CD4-positive, alpha-beta T cell (primary cell): ENCODE measurements at places on chromosomes 3 and 15.

- no peak for DNase-seq
Observed at GRCh38 chr3:122405015-122405414, 10.8 kb downstream of the WDR5B start.

- DNase-seq, result peak; percentile 34
Observed at GRCh38 chr15:55277116-55277564, 12.5 kb downstream of the RAB27A start.

- DNase-seq, result no peak
Observed at GRCh38 chr15:41605566-41605965, 46.6 kb downstream of the TYRO3 start.

- DNase-seq, result peak; percentile 36
Observed at GRCh38 chr3:188400494-188401243, 246.7 kb downstream of the LPP start.

DNA sequence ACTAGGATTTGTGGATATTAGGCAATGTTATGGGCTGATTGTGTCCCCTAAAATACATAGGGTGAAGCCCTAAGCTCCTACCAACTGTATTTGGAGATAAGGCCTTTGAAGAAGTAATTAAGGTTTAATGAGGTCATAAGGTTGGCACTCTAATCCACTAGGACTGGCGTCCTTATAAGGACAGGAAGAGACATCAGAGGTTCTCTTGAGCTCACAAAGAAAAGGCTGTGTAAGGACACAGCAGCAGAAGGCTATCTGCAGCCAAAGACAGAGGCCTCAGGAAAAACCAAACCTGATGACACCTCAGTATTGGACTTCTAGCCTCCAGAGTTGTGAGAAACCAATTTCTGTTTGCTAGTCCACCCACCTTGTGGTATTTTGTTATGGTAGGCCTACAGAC, 416.7 kb downstream of the ZBTB20 start:
- DNase-seq, result no peak

- no peak for DNase-seq
Observed at GRCh38 chr3:101811875-101812274, 32.9 kb downstream of the NXPE3 start.

GRCh38 chr3:177430653-177431052, 233.4 kb upstream of the TBL1XR1 start:
- no peak for DNase-seq

GRCh38 chr3:15321349-15321748, 11.0 kb downstream of the SH3BP5 start:
- no peak for DNase-seq

- DNase-seq, result no peak
Observed at GRCh38 chr15:81740416-81740815, 305.4 kb downstream of the MEX3B start.

DNA sequence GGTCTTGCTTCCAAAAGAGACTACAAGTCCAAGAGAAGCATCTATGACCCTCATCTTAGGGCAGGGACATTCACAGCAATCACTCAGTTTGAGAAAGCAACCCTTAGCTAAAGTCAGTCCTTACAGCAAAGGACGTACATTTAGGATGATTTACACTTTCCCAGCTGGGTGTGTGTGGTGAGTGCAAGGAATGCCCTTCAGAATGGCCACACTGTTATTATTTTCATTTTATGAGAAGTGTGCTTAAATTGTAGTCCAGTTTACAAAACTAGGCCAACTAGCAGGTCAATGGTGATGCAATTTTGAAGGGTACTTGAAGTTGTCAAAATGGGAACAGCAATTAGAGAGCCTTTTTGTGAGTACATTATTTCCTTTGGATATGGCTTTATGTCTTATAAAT, 26.0 kb upstream of the CCK start:
- DNase-seq, result no peak

GRCh38 chr3:71570546-71570945, 13.0 kb downstream of the FOXP1 start:
- no peak for DNase-seq

DNA sequence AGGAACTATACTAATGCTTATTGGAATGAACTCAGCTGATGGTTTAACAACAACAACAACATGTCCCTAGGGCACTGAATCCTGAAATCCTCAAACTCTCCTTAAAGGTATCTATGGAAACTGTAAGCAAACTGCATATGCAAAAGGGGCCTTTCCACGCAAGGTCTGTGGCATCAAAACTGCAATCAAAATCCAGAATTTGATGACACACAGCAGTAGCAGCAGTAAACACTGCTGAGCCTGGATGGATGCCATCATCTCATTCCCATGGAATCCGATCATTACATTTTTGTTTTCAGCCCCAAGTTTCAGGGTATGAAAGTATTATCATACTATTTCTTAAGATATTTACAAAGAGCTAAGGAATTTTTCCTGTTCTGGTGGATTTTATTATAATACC, 399.7 kb downstream of the VPS13C start:
- no peak for DNase-seq

DNA sequence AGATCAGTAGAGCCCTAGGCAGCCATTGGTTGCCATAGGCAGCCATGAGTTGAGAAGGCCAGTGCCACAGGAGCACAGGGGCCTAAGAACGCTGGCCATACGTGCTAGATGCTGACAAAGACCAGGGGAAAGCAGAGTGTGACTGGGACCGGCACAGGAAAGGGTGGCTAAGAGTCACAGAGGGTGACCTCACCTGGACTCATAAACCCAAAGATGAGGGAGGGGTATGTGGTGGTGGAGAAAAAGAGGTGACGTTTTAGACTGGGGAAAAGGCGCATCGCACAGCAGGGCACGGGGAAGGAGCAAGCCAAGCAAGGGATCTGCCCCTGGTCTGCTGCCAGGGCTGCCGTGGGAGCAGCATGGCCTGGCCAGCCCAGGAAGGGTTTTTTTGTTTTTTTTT, 122.5 kb downstream of the VGLL4 start:
- DNase-seq, result no peak

- DNase-seq, result no peak
Observed at GRCh38 chr15:97684249-97684648, 276.3 kb upstream of the ARRDC4 start.

- no peak for DNase-seq
Observed at GRCh38 chr15:82571722-82572222, 31.5 kb upstream of the RPS17 start.

- no peak for DNase-seq
Observed at GRCh38 chr3:4805662-4806061, 173.6 kb upstream of the BHLHE40 start.

- no peak for DNase-seq
Observed at GRCh38 chr3:85081191-85081906, 122.6 kb downstream of the CADM2 start.

- DNase-seq, result no peak
Observed at GRCh38 chr3:172711454-172711795, 558 bp upstream of the NCEH1 start.

GRCh38 chr3:46222435-46223161, 14.5 kb upstream of the CCR1 start:
- no peak for DNase-seq

- DNase-seq, result no peak
Observed at GRCh38 chr3:24519368-24520100, 24.9 kb upstream of the THRB start.

- DNase-seq, result no peak
Observed at GRCh38 chr3:34106879-34107278, 308.4 kb downstream of the PDCD6IP start.

DNA sequence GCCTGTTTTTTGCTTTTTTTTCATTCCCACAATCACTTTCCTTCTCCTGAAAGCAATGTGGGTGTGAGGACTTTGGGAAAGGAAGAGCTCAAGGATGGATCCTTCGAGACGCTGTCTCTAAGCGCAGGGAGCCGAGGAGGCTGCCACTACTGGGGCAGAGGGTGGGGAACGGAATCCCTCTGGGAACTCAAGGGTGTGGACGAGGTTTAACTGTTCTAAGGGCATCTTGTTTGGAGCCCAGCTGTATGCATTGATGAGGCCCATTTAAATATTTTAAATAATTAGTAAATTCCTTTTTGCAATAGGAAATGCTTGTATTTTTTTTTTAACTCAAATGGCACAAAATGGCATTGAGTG, 124.4 kb upstream of the MEF2A start:
- DNase-seq, result no peak

GRCh38 chr3:28989646-28990089, 291.2 kb upstream of the RBMS3 start:
- DNase-seq, result no peak

- no peak for DNase-seq
Observed at GRCh38 chr15:85941186-85941855, 138.3 kb upstream of the AGBL1 start.

- DNase-seq, result no peak
Observed at GRCh38 chr3:124791142-124791541, 60.9 kb downstream of the UMPS start.

DNA sequence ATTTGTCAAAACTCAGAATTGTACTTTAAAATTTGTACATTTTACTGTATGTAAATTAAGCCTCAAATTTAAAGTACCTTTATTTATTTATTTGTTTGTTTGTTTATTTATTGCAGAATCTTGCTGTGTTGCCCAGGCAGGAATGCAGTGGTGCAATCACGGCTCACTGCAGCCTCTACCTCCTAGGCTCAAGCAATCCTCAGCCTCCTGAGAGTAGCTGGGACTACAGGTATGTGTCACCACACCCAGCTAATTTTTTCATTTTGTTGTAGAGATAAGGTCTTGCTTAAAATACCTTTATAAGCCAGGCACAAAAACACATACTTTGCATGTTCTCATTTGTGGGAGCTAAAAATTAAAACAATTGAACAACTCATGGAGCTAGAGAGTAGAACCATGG, 37.4 kb downstream of the CHST14 start:
- DNase-seq, result no peak

DNA sequence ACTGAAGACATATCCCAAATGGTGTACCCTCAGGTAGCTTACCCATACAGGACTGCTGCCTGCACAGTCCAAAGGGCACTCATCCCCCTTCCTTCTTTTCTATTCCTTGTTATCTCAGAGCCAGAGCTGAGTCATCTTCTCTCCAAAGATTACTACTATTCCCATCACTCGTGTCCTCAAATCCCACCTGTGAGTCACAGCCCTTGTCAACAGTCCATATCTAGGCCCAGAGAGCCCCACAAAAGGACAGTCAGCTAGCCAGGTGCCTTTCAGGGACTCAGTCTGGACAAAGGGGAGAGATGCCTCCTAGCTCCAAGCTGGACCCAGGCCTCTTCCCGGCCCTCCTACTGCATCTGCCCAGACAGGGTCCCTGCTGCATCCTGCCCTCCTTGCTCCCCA, 11.0 kb downstream of the PARP16 start:
- no peak for DNase-seq

- DNase-seq, result no peak
Observed at GRCh38 chr3:16318176-16318575, 53.2 kb downstream of the OXNAD1 start.

DNA sequence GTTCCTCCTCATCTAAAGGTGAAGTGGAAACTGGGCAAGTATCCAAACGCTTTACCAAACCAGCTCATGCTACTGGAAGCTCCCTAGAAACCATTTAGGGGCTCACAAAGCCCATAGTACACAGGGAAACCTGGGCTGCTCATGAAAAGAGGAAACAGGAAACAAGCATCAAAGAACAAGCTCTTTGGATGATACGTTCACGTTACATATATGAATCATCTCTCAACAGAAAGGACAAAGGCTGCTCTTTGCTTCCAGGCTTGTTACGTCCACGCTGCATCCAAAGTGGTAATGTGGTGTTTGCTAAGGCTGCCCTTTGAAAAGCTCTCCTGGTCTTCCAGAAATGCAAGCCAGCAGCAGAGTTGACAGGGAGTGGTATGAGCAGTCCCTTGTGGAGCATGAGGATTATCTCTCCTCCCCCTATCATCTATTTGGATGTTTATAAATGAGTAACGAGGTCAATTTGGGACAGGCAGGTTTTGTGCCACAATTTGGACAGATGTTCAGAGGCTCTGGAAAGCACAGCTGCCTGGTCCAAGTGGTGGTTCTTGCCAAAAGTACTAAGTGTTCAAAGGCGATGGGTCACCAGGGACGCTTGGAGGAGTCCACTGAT, 98.0 kb upstream of the RORA start:
- DNase-seq, result no peak

DNA sequence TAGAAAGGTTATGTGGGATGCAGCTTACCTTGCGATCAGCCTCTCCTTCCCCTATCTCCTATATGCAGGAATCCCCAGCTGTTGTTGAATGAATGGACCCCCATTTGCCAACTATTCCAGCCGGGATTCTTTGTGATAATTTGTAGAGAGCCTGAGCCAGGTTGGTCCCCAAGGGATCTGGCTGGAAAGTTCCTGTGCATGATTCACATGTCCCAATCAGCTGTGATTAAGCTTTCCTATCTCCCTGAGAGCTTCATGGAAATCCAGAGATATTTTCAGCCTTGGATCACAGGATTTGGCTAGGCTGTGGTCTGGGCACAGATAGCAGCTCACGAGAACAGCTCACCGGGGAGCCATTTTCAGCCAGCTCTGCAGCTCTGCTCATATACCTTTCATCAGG, 76.7 kb downstream of the ARNT2 start:
- DNase-seq, result no peak

GRCh38 chr3:133934996-133935842, 39.5 kb upstream of the RAB6B start:
- DNase-seq, result no peak

GRCh38 chr3:142318331-142318730, 92.9 kb upstream of the GK5 start:
- DNase-seq, result no peak

- DNase-seq, result no peak
Observed at GRCh38 chr3:63132461-63133250, 145.5 kb upstream of the SYNPR start.

GRCh38 chr15:45386974-45387373, 8.6 kb upstream of the GATM start:
- no peak for DNase-seq

- DNase-seq, result peak; percentile 19
Observed at GRCh38 chr15:22811640-22812039, 25.2 kb downstream of the NIPA1 start.

DNA sequence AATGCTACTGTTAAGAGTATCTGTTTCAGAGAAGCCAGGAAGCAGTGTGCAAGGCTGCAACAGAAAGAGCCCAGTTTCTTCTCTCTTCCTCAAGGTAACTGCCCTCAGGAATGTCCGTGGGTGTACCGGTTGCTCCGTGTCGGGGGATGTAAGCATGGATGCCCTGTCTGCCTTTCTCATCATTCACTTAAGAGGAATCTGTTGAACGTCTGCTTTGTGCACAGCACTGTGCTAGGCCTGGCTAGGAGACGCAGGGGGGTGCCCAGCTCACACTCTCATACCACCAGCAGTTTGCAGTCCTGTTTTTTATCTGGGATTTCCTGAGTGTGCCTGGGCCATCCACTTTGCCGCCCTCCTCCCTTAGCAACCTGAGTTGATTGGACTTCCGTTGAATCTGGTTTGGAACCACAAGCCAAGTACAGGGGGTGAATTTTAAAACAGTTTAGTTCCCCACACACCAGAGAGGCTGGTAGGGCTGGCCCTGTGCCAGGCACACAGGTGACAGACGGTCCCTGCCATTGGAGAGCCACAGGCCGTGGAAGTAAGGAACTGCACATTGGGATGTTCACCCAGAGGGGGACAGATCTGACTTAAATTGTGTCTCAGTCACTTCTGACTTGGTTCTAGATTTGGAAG, 11.2 kb downstream of the BOC start:
- DNase-seq, result no peak

GRCh38 chr3:117409701-117410459, 700.3 kb downstream of the TUSC7 start:
- no peak for DNase-seq

GRCh38 chr3:188305220-188305619, 151.3 kb downstream of the LPP start:
- no peak for DNase-seq

- DNase-seq, result no peak
Observed at GRCh38 chr3:165885558-165886270, 48.5 kb upstream of the BCHE start.
